Dermis blood vessel endothelial cell (primary cell): ENCODE measurements at places on chromosomes 4 and X. TPM values are rescaled to one million over a fixed set of nuclear protein-coding genes. Genes with fewer than 3 reads are reported as not detected.

DNA sequence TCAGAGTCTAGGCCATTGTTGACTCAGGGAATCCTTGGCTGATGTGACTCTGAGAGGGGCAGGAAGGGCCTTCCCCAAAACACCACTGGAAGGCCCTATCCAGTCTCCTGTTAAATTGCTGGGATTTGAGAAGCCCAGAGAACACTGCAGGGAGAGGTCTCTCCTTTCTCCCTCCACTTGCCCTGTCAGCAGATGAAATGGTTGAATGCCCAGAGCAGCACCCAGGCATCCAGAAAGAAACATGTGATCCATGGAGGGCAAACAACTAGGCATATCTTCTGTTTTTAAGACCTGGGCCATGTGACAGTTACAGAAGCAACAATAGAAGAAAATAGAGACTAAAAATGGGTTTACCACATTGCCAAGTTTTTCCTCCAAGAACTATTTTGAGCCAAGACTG, 291.1 kb downstream of the QDPR start:
- no peak for DNase-seq

DNA sequence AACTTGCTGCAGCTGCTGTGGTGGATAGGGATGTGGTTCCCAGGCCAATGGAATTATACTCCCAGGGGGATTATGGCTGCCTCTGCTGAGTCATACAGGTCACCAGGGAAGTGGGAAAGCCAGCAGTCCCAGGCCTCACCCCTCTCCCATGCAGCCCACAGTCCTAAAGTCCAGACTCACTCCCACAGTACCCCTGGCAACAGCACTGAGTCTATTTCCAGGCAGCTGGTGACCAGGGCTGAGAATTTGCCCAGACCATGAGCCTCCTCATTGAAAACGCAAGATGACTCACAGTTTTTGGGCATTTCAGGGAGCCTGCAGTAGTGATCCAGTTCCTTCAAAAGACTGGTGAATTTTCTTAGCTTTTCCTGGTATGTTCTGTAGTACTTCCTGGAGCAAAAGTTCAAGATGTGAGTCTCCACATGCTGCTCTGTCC, 137.6 kb downstream of the NPNT start:
- DNase-seq, result no peak

GRCh38 chr4:182421753-182422152, 178.6 kb downstream of the TENM3 start:
- no peak for DNase-seq

GRCh38 chrX:28969126-28969525, 381.9 kb downstream of the IL1RAPL1 start:
- DNase-seq, result no peak

DNA sequence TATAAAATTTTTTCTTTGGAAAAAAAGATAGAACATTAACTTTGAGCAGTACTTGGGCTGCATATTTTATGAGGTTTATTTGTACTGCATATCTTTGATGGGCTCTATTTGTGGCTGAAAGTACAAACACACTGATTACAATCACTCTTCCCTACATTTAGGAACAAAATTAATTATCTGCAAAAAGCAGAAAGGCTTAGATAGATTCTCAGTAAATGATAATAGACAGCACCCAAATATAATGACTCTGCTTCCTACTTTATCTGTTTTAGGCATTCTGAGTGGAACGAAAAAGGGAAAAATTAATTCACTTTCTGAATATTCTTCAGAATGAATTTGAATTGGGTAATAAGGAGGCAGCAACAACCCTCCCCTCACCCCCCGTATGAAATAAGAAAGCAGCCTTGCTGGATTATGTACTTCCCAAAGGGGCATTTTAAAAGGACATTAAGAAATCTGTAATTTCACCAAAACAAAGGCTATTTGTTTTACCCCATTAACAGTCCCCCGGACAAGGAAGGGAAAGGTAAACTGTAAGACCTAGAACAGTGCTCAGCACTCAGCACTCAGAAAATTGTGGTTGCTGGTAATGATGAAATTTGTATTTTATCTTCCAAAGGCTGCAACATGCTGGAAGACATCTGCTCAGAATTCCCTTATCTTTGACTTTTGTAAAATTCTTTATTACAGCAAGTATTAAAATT, 242.6 kb downstream of the GPC3 start:
- DNase-seq, result no peak

PNCK gene
- not detected in 2 replicates for total RNA-seq

DNA sequence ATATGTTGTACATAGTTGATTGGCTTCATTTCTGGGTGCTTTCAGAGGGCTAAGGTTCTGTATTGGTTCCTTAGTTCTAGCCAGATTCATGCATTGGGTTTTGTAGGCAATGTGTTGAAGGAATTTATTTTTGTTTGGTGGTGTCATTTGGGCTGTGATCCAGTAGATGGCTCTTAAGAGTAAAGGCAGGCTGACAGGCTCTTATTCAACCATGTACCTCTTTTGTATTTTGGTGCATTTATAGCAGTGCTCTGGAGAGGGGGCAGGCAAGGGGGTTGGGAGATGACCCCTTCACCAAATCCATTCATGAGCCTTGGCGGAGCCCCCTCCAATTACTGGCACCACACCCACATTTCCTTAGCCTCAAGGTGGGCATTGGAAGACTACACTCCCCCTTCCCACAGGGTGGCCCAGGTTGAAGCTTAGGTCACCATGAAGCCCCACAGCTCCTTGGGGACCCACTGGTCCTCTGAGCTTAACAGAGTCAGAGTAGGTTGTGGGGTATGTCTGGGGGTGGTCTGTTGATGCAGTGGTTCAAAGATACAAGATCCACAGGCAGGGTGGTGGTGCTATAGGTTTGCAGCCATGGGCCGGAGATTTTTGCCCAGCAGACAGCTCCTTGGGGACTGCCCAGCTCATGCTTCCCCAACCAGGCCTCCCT, 143.0 kb upstream of the GNPDA2 start:
- no peak for DNase-seq

CXCL13 gene
- total RNA-seq, result 0.34 TPM in 1 of 2 replicates, not detected in the other

MAGEC2 gene
- total RNA-seq, result not detected in 2 replicates

MSL3 gene
- total RNA-seq, result 36.0 and 40.0 TPM in 2 replicates
